Dorsolateral prefrontal cortex (tissue), 122 donors: ENCODE measurements at places on chromosomes 2 and 18.

DNA sequence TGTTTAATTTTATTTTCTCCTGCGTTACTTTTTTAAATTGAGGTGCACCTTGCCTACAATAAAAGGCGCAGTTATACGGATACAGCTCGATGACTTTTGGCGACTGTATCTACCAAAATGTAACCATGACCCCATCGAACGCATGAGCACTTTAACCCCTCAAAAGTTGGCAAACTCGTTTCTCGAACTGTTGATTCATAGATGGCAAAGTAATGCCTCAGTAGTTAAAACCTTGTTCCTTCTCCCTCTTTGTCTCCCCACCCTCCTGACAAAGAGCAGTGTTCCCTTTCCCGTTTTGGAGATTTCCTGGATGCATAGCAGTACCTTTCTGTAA lies 577 bp downstream of the MOGAT1 start:
- DNase-seq, result no peak

- DNase-seq, result no peak
Observed at GRCh38 chr2:10303181-10303693, 533 bp downstream of the HPCAL1 start.

- peak; percentile 28 for DNase-seq
Observed at GRCh38 chr18:21444465-21445212, 155.9 kb downstream of the ESCO1 start.

GRCh38 chr2:121346407-121346806 lies 61.4 kb upstream of the TFCP2L1 start:
- no peak for DNase-seq

- no peak for DNase-seq
Observed at GRCh38 chr2:20264629-20265028, 39.7 kb upstream of the SDC1 start.
